ENCODE measurements at places on chromosomes 7 and 10. TPM values are rescaled to one million over a fixed set of nuclear protein-coding genes. Genes with fewer than 3 reads are reported as not detected.

DNA sequence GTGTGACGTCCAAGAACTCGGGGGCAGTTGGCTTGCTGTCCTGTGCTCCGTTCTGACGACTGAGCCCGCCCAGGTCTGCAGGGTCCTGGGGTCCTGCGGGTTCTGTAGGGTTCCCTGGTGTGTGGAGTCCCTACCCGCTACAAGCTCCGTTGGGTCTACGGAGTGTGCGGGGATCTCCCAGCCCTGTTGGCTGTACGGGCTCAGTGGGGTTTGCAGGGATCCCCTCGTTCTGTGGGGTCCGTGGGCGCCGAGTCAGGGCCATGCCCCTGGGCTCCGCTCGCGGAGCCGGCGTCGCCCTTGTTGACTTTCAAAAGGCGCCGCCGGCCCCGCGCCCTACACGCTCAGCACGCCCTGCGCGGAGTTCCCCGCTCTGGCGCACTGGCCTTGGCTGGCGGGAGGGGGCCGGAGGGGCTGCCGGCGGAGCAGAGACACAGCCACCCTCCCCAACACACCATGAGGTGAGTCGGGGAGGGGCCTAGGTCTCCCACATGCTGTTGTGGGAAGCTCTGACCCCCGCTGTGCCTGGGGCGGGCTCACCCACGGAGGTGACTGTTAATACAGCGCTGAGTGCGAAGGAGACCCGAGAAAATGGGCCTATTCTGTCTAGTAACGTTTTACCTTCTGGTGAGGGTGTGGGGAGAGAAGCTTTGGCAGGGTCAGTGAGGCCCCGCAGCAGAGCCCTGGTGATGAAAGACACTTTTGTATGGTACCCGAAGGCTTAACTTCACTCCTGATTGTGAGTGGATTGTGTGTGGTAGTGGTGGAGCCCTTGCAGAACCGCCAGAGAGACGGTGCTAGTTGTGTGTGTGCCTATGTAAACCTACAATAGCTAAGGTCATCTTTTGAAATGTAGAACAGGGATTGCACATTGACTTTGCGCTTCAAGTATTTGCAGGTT is 8.1 kb downstream of the TASOR2 start:
- no peak for DNase-seq

GRCh38 chr7:45443263-45443662 is 130.9 kb upstream of the ADCY1 start:
- DNase-seq = no peak

- no peak for DNase-seq
Measured at GRCh38 chr10:76178532-76179292, 747.3 kb downstream of the LRMDA start.

IFIT1 gene
- total RNA-seq = 10.4 TPM

Data from kidney epithelial cell (primary cell).